ENCODE measurements at places on chromosomes 4 and X.

DNA sequence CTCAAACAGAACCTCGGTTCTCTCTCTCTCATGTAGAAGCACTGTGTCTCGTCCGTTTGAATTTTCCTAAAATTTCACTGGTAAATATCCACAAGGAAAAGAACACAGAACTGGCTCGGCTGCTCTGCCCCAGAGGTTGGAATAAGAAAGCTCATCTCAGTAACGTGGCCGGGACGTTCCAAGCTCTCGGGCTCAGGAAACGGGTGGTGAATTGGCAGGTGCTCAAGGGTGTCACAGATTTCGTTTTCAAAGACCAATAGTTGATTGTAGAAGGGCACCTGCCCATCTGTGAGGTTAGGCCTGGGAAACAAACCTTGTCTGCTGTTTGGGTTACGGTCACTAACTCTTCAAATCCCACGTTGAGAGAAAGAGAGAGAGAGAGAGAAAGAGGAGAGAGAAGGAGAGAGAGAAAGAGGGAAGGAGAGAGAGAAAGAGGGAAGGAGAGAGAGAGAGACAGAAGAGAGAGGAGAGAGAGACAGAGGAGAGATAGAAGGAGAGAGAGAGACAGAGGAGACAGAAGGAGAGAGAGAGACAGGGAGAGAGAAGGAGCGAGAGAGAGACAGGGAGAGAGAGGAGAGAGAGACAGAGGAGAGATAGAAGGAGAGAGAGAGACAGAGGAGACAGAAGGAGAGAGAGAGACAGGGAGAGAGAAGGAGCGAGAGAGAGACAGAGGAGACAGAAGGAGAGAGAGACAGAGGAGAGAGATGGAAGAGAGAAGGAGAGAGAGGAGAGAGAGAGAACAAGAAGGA lies 106.6 kb downstream of the CRLF2 start:
- no peak for DNase-seq

DNA sequence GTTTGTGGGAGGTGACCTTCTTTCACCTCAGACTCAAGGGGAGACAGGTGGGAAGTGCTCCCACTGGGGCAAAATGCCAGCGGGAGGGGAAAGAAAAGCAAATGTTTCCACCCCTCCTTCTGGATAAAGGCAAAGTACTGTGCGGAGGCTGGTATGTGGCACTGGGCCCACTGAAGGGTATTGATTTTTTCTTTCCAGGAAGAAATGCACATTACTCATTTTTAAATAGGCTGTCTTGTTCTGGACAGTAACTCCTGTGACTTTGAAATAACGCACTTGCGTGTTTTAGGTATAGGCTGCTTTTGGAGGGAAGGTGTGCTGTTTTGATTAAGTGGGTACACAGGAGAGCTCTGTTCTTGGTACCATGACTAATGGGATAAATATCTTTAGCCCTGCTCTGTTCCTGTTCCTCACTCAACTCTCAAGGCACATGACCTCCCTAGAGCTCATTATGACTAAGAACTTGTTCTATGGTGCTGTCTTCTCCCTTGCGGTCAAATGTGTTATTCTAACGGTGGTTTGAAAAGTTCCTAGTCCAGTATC lies 40.7 kb upstream of the MBTPS2 start:
- no peak for DNase-seq

- no peak for DNase-seq
Observed at GRCh38 chrX:129934952-129935351, 29.0 kb downstream of the UTP14A start.

DNA sequence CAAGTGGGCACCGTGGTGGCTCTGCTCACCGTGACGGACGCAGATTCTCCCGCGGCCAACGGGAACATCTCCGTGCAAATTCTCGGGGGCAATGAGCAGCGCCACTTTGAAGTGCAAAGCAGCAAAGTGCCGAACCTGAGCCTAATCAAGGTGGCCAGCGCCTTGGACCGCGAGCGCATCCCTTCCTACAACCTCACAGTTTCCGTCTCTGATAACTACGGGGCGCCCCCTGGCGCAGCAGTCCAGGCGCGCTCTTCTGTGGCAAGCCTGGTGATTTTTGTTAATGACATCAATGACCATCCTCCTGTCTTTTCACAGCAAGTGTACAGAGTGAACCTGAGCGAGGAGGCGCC lies 2.7 kb downstream of the FAT4 start:
- DNase-seq: no peak

- DNase-seq: no peak
Observed at GRCh38 chr4:25943805-25944204, 29.8 kb downstream of the SMIM20 start.

- DNase-seq: no peak
Observed at GRCh38 chrX:124634363-124634762, 288.0 kb downstream of the SH2D1A start.

DNA sequence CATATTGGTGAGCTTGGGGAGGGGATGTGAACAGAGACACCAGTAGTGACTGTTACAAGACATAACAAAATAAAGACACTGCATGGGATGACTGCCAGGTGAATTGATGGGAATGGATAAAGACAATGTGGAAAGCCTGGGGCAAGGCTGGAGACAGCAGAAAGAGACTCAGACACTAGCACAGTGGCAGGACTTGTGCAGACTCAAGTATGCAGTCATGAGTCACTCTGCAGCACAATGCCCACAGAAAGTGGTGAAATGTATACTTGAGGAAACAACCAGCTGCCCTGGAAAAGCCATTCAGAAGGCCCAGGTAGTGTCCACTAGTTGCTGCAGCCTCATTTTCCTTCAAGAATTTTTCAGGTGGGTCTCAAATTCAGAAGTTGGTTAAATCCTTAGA lies 452.3 kb downstream of the MID1IP1 start:
- DNase-seq: no peak

- DNase-seq: no peak
Observed at GRCh38 chr4:98374643-98375042, 113.5 kb downstream of the RAP1GDS1 start.

DNA sequence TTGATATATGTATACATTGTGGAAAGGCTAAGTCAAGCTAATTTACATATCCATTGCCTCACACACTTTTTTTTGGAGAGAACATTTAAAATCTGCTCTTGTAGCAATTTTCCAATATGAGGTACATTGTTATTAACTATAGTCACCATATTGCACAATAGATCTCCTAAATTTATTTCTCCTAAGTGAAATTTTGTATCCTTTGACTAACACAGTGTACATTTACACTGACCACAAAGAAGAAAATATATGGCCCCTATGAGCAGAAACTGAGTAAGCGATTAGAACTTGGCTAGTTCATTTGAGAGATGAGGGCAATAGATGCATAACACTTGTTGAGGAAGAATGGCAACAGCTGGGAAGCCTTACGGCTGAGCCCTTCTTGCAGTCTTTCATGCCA lies 20.3 kb upstream of the GUCY1B1 start:
- no peak for DNase-seq

GRCh38 chr4:42152507-42153504 lies at the start of gene BEND4:
TSS of gene BEND4 (minus strand) at chr4:42152655. CDS start at chr4:42152143, 512 bp downstream.
- DNase-seq: no peak

DNA sequence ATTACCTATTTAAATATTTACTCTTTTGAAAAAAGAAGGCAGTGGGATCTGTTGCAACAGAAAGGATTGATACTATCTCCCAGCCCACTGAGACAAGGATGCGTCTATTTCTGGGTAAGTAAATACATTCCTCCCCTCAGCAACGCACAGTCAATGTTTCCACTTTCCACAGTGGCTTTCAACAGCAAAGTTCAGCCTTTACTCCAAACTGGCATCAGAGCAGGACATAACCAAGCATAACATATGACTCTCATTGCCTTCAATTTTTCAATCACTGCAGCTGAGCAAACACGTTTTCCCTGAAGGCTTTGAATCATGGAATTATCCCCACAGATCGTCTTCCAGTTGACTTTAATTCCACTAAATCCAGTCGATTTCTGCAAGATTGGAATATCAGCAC lies 160.3 kb upstream of the FRG1 start:
- DNase-seq: no peak

DNA sequence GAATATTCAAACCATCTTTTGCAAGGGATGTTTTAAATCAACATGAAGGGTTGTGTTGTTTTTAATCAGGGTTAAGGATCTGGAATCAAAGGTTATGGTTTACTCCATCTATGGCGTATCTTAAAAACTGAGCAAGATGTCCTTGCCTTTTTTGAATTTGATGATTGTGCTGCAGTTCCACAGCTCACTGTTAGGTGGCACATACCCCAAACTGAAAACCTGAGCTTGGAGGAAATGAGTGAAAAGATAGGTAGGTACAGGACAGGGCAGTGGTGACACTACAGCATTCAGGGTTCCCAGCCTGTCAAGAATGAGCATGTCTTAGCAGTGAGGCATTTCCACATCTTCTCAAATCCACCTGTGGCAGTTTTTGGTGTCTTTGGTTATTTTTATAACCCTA lies 13.1 kb upstream of the EOLA1 start:
- DNase-seq: no peak

- DNase-seq: no peak
Observed at GRCh38 chr4:70619778-70620177, 8.8 kb upstream of the ENAM start.

GRCh38 chr4:40269133-40269532 lies 66.0 kb upstream of the CHRNA9 start:
- no peak for DNase-seq

GRCh38 chr4:136400829-136401228 lies 1131.5 kb downstream of the PCDH18 start:
- no peak for DNase-seq

DNA sequence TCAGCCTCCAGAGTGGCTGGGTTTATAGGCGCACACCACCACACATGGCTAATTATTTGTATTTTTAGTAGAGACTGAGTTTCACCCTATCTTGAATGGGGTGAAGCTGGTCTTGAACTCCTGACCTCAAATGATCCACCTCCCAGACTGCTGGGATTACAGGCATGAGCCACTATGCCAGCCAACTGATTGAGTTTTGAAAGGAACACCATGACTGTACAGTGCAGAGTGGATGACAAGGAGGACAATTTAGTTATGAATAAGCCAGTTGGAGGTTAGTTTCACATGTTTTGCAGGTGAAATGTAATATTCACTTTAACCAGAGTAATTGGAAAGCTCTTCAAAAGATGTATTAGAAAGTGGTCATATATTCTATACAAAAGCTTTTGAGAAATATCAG lies 60.8 kb downstream of the PCDH18 start:
- DNase-seq: no peak

- no peak for DNase-seq
Observed at GRCh38 chr4:110867251-110867960, 244.5 kb upstream of the PITX2 start.

DNA sequence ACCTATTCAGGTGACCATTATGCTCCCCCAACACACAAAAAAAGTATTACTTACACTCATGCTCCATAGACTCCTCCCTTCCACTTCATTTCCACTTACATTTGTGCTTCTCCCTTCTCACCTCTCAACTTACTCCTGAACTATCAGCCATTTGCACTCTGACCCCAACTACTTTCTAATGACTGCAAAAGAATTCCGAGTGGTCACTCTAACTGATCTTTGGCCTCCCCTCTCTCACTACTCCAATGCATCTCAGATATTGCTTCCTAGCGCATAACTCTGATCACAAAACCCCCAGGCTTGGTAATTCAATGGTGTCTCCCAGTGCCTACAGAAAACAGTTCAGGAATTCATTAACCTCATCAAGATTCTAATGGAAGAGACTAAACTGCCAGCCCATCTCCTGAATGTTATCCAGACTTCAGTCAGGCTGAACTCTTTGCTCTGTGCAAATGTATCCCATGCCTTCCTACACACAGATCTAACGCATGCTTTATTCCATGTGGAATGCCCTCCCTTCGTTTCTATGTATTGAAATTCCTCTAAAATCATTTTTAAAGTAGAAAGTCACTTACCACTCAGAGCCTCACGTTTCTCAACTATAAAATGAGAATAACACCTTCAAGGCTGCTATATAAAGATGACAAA lies 61.1 kb downstream of the FRYL start:
- no peak for DNase-seq

All from sciatic nerve (tissue), 2 donors.